ENCODE measurements at places on chromosomes 11 and 22.

DNA sequence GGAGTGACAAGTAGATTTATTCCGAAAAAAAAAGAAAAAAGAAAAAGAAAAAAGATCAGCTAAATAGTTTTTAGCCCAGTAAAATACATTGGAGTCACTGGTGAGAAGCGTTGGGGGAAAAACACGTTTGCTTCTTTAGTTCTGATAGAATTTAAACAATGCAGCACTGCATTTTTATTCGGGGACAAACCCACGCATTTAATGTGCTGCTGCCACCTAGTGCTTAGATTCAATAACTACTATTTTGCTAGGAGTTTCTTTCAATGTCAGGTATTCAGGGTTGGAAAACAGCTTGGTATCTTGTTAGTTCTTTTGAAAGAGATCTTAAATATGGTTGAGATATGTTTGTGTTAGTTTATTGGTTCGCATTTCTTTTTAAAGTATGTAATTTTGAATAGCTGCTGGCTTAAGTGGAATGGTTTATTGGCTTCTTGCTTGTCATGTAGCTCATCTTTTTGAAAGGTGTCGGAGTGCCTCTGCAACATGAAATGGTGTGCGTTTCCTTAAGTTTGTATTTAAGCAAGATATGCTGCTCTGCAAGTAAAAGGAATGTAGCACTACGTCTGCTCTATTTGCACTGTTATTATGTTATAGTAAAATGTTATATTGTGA is 41.9 kb downstream of the SVIP start:
- DNase-seq, result no peak

GRCh38 chr11:69563306-69563705 is 77.7 kb upstream of the CCND1 start:
- no peak for DNase-seq

GRCh38 chr11:113204280-113204679 is 110.1 kb upstream of the TTC12 start:
- no peak for DNase-seq

DNA sequence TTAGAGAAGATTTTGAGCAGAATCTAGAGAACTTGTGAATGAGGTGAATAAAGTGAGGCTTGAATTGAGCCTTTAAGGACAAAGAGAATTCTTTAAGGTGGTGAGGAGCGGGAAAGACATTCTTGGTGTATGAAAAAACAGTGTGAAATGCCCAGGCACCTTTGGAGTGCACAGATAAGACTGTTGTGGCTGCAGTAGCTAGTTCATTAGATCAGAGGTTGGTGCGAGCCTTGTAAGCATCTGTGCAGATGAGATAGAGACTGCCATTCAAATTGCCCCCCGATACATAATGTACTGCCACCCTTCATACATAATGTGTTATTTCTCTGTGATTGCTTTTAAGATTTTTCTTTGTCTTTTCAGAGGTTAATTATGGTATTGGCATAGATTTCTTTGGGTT is 31.3 kb downstream of the ATXN10 start:
- no peak for DNase-seq

GRCh38 chr11:22430141-22430541 is 92.0 kb downstream of the SLC17A6 start:
- DNase-seq, result no peak

DNA sequence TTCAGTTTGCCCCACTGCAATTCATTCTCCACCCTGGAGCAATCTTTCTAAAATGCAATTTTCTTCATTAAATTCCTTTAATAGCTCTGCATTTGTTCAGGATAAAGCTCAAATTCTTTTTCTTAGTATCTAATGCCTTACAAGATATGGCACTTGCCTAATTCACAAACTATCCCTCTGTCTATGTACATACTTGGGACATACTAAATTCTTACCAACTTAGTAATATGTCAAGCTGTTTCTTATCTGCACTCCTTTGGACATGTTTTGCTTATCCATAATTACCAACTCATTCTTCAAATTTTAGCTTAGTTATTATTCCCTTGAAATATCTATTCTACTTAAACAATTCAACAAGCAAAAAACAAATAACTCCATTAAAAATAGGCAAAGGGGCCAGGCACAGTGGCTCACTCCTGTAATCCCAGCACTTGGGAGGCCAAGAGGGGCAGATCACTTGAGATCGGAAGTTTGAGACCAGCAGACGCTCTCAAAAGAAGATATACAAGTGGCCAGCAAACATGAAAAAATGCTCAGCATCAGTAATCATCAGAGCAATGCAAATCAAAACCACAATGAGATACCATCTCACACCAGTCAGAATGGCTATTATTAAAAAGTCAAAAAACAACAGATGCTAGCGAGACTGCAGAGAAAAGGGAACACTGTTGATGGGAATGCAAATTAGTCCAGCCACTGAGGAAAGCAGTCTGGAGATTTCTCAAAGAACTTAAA is 96.9 kb downstream of the FAM76B start:
- no peak for DNase-seq

GRCh38 chr22:39597236-39597869 is 26.8 kb downstream of the CACNA1I start:
- DNase-seq, result no peak

GRCh38 chr11:129213261-129213660 is 21.1 kb upstream of the ARHGAP32 start:
- no peak for DNase-seq

- no peak for DNase-seq
Observed at GRCh38 chr11:4704790-4705334, 278 bp downstream of the MMP26 start.

DNA sequence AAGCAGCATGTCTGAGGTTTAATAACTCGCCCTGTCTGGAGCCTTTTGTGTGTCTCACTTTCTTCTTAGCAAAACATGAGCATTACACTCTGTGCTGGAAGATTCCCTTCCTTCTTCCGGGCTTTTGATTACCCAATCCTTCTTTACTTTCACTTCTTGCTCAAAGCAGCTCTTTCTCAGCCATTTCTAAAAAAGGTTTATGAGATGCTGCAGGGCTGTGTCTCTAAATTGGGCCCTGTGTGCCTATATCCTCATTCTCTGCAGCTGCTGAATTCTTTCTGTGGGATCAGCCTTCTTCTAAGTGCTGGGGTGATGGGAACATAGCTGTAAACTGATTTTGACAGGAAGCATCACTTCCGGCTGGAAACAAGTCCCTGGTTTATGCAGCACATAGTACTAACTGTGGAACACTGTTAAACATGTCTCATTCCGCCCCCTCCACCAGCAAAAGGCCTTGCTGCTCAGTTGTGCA is 71.8 kb downstream of the PIWIL4 start:
- DNase-seq, result no peak

DNA sequence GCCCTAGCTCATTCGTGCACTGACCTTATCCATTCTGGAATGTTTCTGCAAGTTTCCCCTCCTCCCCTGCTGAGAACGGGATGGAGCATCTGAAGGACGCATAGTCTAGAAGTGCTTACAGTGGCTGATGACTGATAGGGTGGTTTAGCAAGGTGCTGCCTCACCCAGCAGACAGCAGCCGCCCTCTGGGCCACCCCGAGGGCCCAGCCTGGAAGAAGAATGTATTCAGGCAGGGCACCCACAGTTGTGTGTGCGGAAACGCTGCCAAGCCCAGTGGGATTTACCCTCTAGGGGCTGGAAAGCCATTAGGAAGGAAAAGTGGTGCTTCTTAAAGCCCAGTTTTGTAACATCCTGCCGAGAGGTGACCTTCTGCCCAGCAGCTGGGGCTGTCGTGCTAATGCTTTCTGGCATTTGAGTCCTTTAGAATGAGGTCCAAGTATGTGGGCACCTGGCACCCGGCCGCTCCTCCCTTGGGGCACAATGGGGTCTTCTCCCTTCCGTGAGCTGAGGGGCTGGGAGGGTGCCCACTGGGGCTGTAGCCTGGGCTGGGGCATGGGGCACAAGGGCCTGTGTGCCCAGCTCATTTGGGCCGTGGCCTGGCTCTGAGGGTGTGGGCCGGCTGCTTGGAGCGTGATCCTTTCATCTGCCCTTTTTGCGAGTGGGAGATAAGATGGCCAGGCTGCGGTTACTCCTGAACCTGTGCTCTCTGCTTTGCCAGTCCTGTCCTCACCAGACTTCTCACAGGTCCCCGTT is 14.4 kb downstream of the FBLN1 start:
- DNase-seq, result no peak

- no peak for DNase-seq
Observed at GRCh38 chr11:118081241-118081958, 4.5 kb downstream of the TMPRSS4 start.

DNA sequence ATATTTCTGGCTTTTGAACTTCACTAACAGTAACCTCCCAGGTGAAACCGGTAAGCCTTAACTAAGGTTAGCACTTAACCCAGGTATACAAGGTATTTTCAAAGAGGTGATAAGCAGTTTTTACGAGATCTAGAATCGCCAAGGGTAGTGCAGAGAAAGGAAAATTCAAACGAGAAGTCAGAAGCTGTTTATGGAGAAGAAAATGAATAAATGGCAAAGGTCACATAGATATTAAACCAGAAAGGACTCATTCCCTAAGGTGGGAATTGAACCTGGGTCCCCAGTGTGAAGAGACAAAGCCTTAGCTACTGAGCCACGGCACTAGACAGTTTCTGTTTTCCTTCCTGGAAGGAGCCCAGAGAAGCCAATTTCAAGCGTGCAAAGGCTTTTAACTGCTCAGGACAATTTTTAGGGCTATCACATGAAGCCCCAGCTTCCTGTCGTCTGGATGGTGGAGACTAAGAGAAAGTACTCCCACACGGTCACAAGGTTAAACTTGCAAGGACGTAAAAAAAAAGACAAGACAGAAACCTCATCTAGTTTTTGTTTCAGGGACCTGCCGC is 5.7 kb upstream of the C1QTNF6 start:
- no peak for DNase-seq

- DNase-seq, result no peak
Observed at GRCh38 chr11:62324731-62325556, 12.3 kb upstream of the ASRGL1 start.

DNA sequence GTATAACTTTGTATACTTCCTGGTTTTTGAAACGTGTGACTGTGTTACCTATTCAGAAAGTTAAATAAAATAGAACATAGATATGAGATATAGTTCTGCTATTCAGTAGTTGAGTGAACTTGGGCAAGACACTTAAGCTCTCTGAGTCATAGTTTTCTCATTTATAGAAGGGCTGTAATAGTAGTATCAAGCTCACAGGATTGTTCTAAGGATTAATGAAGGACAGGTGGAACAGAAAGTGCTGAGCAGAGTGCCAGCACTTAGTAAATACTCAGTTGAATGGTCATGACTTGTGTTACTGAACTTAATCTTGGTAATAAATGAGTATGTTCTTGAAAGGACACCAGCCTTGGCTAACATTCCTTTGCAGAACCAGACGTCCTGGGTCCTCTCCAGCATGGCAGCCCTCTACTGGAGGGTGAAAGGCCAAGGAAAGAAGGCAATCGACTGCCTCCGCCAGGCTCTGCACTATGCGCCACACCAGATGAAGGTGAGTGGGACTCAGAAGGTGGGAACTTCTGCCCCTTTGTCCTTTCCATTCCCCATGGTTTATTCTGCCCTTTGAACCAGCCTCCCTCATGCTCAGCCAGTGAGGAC is 131.2 kb downstream of the TTC17 start:
- DNase-seq, result no peak

DNA sequence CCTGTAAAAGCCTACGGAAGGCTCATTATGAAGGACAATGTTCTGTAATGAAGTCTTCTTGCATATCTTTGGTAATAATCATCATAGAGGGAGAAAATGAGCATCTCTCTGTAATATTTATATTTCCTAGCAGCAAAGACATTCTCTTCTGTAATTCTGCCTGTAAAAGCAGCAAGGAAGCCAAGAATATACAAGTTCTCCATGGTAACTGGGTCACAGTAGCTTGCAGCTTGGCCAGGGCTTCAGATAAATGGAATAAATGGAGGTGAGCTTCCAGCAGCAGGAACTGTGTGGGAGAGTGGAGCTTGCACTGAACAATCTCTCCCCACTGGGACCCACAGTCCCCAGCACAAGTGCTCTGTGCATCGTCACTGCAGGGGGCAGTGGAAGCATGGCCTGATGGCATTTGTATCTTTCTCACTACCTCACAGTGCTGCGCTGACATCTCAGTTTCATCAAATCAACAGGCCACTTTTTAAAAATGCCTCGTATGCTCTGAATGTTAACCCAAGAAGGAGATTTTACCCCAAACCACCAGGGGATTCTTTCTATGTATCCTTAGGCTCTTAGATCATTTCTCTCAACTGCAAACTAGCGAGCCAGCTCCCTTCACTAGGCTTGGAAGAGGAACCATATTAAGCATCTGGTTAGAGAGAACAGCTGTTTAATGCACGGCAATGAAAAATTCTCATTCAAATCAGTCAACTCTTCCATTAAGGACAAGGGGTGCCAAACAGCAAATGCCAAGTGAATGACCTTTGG is 1059.7 kb downstream of the OPCML start:
- DNase-seq, result no peak

DNA sequence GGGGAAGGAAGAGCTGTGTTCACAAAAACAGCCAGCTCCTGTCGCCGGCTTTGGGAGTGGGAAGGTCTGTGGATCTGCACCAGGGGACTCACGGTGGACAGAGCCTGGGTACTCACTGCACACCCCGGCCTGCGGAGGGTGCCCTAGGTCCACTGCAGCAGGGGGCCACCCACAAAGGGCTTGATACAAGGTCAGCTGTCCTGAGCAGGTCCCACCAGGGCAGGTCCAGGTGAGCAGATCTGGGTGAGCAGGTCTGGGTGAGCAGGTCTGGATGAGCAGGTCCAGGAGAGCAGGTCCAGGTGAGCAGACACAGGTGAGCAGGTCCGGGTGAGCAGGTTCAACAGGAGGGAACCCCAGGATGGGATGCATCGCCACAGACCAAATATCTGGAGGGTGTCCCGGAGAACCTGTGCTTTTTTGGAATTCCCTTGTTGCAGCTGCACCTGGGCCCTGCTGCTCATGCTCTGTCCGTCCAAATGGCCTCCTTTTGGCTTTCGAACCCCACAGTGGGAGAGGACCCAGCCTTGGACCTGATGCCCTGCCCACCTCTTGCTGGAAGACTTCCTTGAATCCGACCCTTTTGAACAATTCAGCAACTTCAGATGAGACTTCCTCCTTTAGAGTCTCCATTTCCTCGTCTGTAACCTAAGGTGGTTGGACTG is 485.3 kb downstream of the TBC1D22A start:
- DNase-seq, result no peak

- no peak for DNase-seq
Observed at GRCh38 chr11:67647471-67647870, 3.1 kb downstream of the ACY3 start.

All from activated naive CD4-positive, alpha-beta T cell (primary cell).